ENCODE measurements at places on chromosomes 11 and 22. TPM values are rescaled to one million over a fixed set of nuclear protein-coding genes. Genes with fewer than 3 reads are reported as not detected.
A peak's percentile ranks its signal among the peaks of the same experiment; 100 is the strongest.

DNA sequence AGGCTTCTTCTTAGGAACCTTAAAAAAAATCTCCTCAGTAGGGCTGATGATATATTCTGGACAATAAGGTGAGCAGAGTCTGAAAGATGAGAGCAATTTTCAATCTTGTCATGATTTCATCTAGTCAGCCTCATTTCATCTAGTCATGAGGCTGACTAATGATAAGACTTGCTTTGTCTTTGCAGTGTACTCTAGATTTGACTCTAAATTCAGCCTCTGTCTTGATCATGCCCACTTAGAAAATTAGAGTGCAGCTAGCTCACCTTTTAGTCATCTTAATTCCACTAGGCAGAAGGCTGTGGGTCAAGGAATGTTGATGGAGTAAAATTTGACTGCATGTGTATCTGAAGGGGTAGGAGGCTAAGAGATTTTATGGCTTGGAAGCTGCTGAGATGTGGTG is 5.5 kb downstream of the EHF start:
- no peaks in the 10 kb centered on the region for H3K27me3 ChIP-seq
- H3K4me3 ChIP-seq = no peak overlapping the region
- no peak overlapping the region for H3K27ac ChIP-seq
- no peak for DNase-seq

The INSC gene
- not detected for total RNA-seq

DNA sequence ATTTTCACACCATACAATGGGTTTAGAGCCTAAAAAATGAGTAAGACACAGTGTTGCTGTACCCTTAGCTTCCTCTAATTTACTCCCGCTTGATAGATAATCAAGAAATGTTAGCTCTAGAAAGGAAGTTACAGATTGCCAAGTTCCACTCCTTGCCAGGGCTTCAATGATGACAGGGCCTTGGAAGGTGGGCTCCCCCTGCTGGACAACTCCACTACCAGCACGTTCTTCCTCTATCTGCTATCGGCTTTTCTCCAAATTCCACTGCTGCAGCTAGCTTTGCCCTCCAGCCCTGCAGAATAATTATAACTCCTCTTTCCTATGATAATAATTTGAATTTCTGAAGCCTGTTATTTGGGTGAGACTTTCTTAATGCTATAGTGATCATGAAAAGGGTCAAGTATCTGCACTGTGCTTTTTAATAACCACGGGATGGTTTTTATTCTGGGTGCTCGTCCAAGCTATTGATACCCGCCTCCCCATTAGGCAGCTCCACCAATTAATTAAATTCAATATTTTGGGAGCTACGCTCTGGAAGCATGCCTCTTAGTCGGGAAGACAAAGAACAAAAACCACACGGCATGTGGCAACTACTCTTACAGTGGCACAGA is 9.0 kb downstream of the SYN3 start:
- peaks cover 3% of the 10 kb centered on the region for H3K27me3 ChIP-seq
- peaks cover 42% of the 10 kb centered on the region for H3K36me3 ChIP-seq
- peak; percentile 79 for DNase-seq

GRCh38 chr11:41145420-41145819 is 314.0 kb downstream of the LRRC4C start:
- peaks cover 2% of the 10 kb centered on the region for H3K4me1 ChIP-seq
- no peaks in the 10 kb centered on the region for H3K27me3 ChIP-seq
- H3K27ac ChIP-seq = no peak overlapping the region
- no peak overlapping the region for H3K4me3 ChIP-seq
- no peaks in the 10 kb centered on the region for H3K36me3 ChIP-seq

The SLC22A9 gene
- not detected for total RNA-seq

DNA sequence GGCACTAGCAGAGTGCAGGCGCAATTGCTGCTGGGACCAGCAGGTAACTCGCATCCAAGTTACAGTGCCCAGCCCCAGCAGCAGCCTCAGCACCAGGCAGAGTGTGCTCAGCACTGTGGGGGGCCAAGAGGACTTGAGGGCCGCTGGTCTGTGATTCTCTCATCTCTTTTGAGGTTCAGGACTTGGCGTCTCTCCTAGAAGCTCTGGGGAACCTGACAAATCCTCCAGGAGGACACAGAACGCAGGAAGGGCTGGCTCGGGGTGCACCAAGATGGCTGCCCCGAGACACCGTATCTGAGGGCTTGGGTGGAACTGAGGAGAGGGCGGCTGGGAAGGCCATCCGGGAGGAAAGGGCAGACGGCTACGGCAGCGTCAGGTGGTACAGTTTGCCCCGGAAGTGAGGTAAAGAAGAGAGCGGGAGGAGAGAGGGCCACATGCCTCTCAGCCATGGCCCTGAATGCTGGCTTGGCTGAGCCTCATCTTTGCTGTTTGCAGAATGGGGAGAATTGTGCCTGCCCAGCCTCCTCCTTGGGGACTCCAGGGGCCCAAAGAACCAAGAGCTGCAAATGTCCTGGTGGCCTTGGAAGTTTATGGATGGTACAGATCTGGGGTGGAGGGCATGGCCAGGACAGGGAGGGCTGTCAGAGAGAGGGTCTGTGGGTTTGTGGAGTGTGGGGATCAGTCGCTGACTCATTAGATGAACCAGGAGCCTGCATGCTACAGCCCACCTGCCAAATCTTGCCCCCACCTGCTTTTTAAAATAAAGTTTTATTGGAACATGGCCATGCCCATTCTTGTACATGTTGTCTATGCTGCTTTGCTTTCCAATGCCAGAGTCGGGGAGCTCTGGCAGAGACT is 78.0 kb downstream of the MYEOV start:
- 0 out of 2 replicates have a peak, but pooled peaks cover 4% of the 10 kb centered on the region for H3K36me3 ChIP-seq
- DNase-seq = peak; percentile 24
- no peak overlapping the region for H3K27ac ChIP-seq
- H3K4me1 ChIP-seq = no peaks in the 10 kb centered on the region

GRCh38 chr11:363948-364761 is 5.1 kb upstream of the B4GALNT4 start:
- H3K4me1 ChIP-seq = no peaks in the 10 kb centered on the region
- H3K27me3 ChIP-seq = no peaks in the 10 kb centered on the region
- H3K27ac ChIP-seq = no peak overlapping the region
- H3K4me3 ChIP-seq = no peak overlapping the region
- peak; percentile 87 for DNase-seq
- peaks cover 14% of the 10 kb centered on the region for H3K36me3 ChIP-seq

The TESMIN gene
- total RNA-seq = 45.2 TPM

- H3K27ac ChIP-seq = no peak overlapping the region
- H3K36me3 ChIP-seq = no peaks in the 10 kb centered on the region
- H3K27me3 ChIP-seq = no peaks in the 10 kb centered on the region
- no peak overlapping the region for H3K4me3 ChIP-seq
- DNase-seq = no peak
Measured at GRCh38 chr22:43446037-43446803, 34.4 kb downstream of the MPPED1 start.

DNA sequence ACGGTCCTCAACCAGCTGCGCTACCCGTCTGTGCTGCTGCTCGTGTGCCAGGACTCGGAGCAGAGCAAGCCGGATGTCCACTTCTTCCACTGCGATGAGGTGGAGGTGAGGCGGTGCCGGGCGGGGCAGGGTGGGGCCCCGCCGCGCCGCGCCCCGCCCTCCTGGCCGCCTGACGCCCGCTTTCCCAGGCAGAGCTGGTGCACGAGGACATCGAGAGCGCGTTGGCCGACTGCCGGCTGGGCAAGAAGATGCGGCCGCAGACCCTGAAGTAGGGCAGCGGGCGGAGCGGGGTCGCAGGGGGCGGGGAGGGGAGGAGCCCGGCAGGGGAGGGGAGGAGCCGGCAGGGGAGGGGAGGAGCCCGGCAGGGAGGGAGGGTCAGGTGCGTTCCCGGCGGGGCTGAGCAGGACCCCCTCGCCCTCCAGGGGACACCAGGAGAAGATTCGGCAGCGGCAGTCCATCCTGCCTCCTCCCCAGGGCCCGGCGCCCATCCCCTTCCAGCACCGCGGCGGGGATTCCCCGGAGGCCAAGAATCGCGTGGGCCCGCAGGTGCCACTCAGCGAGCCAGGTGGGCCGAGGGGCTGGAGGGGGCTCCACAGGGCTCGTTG is 14.7 kb downstream of the EPS8L2 start:
- peak; percentile 94 for DNase-seq
- H3K27me3 ChIP-seq = no peaks in the 10 kb centered on the region
- H3K4me3 ChIP-seq = peak overlapping the region; percentile 71
- no peaks in the 10 kb centered on the region for H3K4me1 ChIP-seq

- no peaks in the 10 kb centered on the region for H3K4me1 ChIP-seq
- DNase-seq = no peak
- H3K27me3 ChIP-seq = no peaks in the 10 kb centered on the region
Measured at GRCh38 chr11:101497291-101497690, 86.5 kb downstream of the TRPC6 start.

DNA sequence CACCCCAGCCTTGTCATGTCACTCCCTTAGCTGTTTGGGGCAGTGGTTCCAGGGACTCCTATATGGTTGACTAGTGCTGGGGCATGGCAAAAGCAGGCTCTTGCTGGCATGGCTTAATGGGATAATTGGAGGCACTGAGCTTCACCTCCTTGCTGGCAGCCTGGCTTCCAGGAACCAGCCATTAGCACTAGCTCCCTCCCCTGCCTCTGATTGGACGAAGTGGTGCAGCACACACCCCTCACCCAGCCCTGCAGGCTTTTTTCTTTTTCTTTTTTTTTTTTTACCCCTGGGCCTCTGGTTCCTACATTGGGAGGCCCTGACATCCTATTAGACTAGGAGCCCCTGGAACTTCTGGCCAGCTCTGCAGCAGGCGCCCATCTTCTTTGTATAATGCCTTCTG is 18.6 kb downstream of the PHLDB1 start:
- no peak overlapping the region for H3K4me3 ChIP-seq
- peak; percentile 68 for DNase-seq

- no peak overlapping the region for H3K4me3 ChIP-seq
- no peaks in the 10 kb centered on the region for H3K27me3 ChIP-seq
- H3K27ac ChIP-seq = no peak overlapping the region
Measured at GRCh38 chr22:19041704-19042074, 80.5 kb downstream of the DGCR2 start.

- DNase-seq = no peak
- no peaks in the 10 kb centered on the region for H3K4me1 ChIP-seq
- no peaks in the 10 kb centered on the region for H3K27me3 ChIP-seq
- H3K4me3 ChIP-seq = no peak overlapping the region
- H3K36me3 ChIP-seq = peaks cover 16% of the 10 kb centered on the region
Measured at GRCh38 chr11:95565724-95566141, 223.8 kb downstream of the FAM76B start.

DNA sequence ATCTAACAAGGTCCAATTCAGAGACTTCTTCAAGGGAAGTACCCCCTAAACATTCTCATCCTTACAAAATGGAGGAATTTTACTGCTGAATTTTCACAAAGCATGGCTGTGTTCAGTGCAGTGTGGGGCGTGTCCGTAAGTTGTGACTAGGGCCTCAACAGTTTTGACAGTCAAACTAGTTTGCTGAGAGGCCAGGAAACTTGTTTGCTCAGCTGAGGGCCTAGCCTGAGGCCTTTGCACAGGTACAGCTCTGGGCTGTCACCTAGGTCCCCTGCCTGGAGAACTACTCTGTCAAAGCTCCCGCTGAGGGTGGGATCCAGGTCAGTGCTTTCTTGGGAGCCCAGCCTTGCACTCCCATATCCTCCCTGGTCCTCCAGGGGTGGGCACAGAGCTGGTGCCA is 27.9 kb downstream of the TCP11L1 start:
- no peaks in the 10 kb centered on the region for H3K4me1 ChIP-seq
- no peak overlapping the region for H3K27ac ChIP-seq
- H3K4me3 ChIP-seq = no peak overlapping the region
- no peak for DNase-seq

The OR4A16 gene
- not detected for total RNA-seq

The CATSPERZ gene
- total RNA-seq = 1.3 TPM

GRCh38 chr11:13883042-13883441 is 79.5 kb upstream of the SPON1 start:
- no peak for DNase-seq
- no peaks in the 10 kb centered on the region for H3K36me3 ChIP-seq
- H3K27me3 ChIP-seq = no peaks in the 10 kb centered on the region
- H3K4me1 ChIP-seq = no peaks in the 10 kb centered on the region

The UPB1 gene
- total RNA-seq = 0.07 TPM

DNA sequence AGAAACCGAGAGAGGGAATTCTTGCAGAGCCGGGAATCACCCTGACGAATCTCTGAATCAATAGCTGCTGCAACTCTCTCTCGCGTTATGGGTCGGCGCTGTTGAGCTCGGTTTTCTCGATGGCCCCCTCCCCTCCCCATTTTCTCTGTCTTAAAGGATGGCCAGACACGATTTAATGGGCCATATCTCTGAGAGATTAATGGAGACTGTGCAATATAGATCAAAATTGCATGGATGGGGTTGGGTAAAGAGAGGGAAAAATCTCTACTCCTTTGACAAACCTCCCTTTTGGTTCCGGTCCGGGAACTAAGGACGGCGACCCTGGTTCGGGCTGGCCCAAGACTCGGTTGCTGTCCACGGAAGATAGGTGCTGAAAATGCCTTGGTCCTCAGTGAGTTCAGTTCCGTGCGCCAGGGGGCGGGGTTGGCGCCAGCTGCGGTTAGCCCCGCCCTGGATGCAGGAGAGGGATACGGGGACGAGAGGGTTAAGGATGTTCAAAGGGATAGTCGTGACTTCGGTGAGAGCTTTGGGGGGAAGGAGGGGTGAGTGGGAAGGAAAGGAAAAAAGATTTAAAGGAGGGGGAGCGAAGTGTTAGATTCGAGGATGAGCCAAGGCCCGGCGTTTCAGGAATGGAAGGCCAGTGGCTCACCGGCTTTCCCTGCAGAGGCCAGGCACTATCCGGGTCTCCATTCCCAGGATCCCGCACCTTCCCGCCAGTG is 103.6 kb upstream of the HSD17B12 start:
- H3K36me3 ChIP-seq = no peaks in the 10 kb centered on the region
- H3K27me3 ChIP-seq = peaks cover 73% of the 10 kb centered on the region
- peak; percentile 86 for DNase-seq
- H3K4me3 ChIP-seq = peak overlapping the region; percentile 92
- no peaks in the 10 kb centered on the region for H3K4me1 ChIP-seq

- peak; percentile 81 for DNase-seq
- no peak within 1 kb of the TSS for H3K27ac ChIP-seq
- H3K4me1 ChIP-seq = peaks cover 5% of the 10 kb centered on the region
Measured at GRCh38 chr11:7672960-7673723, at the start of gene CYB5R2. CYB5R2 (minus strand) TSS chr11:7673500; CDS start chr11:7672825, 675 bp downstream.

DNA sequence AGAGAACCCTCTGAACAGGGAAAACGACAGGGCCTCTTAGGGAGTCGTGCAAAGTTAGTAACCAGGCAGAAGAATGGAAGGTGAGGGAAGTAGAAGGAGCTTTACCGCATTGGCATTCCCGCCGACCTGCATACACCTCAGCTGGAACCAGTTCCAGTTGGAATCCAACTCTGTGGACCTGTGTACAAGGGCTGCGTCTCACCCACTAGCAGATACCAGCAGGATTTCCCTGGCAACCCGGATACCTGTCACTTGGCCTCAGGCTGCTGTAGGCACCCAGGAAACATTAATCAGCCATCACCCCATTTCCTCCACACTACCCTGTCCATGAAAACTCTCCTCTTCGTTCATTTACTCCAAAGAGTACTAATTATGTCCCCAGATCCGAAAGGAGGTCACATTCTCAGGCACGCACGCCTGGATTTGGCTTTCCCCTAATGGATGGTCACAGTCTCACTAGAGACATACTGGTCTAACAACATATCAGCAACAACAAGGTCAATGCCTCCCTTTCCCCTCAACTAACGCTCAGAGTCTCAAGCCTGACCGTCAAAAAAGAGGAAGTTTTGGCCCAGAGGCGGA is 842 bp downstream of the ARFGAP2 start:
- H3K27ac ChIP-seq = peak overlapping the region; percentile 4
- no peak for DNase-seq
- peaks cover 5% of the 10 kb centered on the region for H3K4me1 ChIP-seq
- no peaks in the 10 kb centered on the region for H3K27me3 ChIP-seq
- peak overlapping the region; percentile 98 for H3K4me3 ChIP-seq
- H3K36me3 ChIP-seq = peaks cover 59% of the 10 kb centered on the region

The GPHA2 gene
- 1.3 TPM for total RNA-seq

The P2RX6 gene
- not detected for total RNA-seq

- no peak overlapping the region for H3K27ac ChIP-seq
- H3K27me3 ChIP-seq = no peaks in the 10 kb centered on the region
- H3K36me3 ChIP-seq = no peaks in the 10 kb centered on the region
- no peak overlapping the region for H3K4me3 ChIP-seq
- no peaks in the 10 kb centered on the region for H3K4me1 ChIP-seq
- no peak for DNase-seq
Measured at GRCh38 chr11:81870066-81870412, 863.6 kb downstream of the FAM181B start.
